Fibroblast of skin of abdomen (primary cell): ENCODE measurements at places on chromosomes 16 and 17.

GRCh38 chr17:57544834-57545463 is 200.2 kb downstream of the CCDC182 start:
- DNase-seq, result no peak

- DNase-seq, result no peak
These were observed 25.0 kb downstream of the FBXL20 start for GRCh38 chr17:39376434-39376833.

DNA sequence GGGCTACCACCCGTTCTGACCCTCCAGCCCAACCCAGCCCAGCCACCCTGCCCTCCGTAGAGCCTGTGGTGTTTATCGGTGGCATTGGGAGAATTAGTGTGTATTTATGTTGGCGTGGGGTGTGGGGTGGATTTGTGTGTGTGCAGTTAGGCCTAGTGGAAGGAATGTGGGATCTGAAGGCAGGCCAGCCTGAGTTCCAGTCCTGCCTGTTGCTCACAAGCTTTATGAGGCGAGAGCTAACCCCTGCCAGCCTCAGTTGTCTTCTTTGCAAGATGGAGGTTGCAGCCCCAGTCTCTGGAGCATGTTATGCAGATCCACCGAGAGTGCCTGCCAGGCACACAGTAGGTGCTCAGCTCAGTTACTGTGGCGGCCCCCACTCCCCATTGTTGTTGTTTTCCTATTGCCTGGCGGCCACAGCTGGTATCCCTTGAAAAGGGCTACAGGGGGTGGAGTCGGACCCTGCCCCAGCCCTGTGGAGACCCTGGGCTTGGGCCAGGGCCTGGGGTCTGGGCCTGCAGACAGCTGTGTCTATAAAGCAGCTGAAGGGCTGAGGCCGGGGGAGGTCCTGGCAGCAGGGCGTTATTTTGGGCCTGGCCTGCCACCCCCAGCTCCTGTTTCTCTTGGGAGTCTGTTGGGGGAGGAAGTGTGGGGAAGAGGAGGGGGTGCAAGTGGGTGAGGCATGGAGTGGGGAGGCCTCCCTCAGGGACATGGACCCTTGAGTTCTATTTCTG is 5.1 kb downstream of the ERBB2 start:
- DNase-seq, result no peak

GRCh38 chr16:15947983-15948509 is 1.4 kb upstream of the ABCC1 start:
- no peak for DNase-seq

DNA sequence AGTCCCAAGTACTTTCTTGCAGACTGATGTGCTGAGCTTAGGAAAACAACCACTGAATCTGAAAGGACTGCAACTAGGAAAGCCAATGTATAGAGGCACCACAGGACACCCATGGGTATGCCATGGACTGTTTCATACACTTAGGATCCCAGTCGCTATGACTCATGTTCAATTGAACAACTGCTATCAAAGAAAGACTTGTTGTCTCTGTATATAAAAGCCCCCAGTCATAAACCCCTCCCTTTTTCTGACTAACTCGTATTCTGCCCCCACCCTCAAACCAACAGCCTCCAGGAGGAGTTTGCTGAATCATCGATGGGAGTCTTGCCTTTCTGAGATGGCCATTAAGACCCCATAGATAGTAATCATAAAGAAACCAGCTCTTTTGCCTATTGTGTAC is 205.4 kb downstream of the ANKFN1 start:
- DNase-seq, result no peak

GRCh38 chr16:62870554-62870953 is 834.3 kb upstream of the CDH8 start:
- DNase-seq, result peak; percentile 1

- DNase-seq, result peak; percentile 86
These were observed 1.7 kb upstream of the ITGAE start for GRCh38 chr17:3802461-3803307.

DNA sequence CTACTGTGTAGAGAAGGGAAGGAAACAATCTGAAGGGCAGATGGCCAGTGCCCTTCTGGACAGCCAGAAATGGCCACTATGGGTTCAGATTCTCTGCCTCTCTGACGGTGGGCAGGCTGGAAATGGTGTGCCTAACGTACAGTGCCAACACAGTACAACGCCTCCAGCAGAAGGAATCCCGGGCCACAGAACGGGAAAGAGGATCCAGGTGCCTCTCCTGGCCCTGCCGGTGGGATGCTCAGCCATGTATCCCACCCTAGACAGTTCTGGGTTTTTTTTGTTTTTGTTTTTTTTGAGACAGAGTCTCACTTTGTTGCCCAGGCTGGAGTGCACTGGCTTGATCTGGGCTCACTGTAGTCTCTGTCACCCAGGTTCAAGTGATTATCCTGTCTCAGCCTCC is 71.5 kb downstream of the SLC5A11 start:
- DNase-seq, result no peak

GRCh38 chr17:76238847-76239537 is 1.3 kb downstream of the RNF157 start:
- no peak for DNase-seq

DNA sequence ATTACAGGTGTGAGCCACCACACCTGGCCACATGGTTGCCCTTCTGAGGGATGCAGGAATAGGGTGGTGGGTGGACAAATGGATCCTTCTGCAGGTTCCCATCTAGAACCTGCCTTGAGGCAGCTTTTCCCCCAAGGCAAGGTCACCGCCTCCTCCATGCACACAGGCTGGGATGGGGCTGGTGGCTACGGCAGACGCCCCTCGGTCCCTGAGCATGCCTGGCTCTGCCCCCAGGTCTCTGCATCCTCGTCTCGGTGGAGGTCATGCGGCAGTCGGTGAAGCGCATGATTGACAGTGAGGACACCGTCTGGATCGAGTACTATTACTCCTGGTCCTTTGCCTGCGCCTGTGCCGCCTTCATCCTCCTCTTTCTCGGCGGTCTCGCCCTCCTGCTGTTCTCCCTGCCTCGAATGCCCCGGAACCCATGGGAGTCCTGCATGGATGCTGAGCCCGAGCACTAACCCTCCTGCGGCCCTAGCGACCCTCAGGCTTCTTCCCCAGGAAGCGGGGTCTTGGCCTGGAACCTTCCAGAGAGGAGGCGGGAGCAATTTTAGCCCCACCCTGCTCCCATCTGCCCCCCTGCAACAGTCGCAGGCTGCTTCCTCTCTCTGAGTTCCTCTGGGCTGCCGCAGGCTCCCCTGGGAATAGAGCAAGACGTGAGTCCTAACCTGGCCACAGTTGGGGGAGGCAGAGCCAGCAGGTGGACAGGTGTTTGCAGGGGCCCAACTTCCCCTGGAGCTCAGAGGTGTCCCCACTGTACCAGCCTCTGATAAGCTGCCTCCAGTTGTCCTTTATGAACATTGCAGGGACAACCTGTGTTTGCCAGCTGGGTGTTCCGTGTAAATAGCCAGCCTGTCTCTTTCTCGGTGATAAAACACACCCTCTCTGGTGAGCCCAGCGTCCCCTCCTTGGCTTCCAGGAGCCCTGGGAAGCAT is 11.7 kb downstream of the CACNG1 start:
- DNase-seq, result no peak

GRCh38 chr17:49213847-49214246 is 3.3 kb downstream of the ABI3 start:
- DNase-seq, result no peak

DNA sequence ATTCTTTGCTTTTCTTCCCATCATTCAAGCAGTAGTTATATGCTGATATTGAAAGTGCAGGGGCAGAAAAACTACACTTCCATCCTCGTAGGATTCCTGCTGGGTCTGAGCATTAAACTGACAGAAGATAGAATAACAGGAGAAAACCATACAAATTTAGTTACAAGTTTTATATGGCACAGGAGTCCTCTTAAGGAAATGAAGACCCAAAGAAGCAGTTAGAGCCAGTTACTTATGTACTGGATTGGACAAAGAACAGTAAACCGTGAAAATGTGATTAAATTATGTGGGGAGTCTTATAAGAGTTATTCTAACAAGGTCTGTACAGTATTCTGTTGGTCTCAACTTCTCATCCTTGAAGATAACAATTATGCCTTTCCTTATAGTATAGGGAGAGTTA is 81.2 kb upstream of the NSRP1 start:
- DNase-seq, result no peak

- peak; percentile 36 for DNase-seq
These were observed 1.4 kb downstream of the NOTUM start for GRCh38 chr17:81959362-81960129.

DNA sequence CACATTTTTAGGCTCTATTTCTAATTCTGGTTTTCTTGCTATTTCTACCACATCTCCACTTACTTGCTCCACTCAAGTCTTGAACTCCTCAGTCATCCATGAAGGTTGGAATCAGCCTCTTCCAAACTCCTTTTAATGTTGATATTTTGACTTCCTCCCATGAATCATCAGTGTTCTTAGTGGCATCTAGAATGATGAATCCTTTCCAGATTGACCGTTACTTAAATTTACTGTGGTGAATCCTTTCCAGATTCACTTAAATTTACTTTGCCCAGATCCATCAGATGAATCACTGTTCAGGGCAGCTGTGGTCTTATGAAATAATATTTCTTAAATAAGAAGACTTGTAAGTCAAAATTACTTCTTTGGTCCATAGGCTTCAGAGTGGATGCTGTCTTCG is 32.4 kb downstream of the CLTC start:
- peak; percentile 33 for DNase-seq

DNA sequence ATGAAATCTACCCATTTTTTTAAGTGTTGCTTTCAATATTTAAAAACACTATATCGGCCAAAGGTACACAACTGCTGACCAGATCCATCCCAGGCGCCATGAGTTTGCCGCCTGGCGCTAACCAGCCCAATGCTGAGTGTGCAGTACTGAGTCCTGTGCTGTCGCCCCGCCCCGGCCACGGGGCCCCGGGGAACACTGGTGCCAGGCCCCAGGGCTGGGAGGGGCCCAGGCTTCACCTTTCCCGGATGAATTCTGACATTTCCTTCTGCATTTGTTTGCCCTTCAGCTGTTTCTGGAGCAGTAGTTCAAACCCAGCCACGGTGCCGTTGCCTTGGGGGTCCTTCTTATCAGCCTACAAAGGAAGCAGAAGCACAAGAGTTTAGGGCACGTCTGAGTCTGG is 37.8 kb upstream of the RCVRN start:
- DNase-seq, result no peak

DNA sequence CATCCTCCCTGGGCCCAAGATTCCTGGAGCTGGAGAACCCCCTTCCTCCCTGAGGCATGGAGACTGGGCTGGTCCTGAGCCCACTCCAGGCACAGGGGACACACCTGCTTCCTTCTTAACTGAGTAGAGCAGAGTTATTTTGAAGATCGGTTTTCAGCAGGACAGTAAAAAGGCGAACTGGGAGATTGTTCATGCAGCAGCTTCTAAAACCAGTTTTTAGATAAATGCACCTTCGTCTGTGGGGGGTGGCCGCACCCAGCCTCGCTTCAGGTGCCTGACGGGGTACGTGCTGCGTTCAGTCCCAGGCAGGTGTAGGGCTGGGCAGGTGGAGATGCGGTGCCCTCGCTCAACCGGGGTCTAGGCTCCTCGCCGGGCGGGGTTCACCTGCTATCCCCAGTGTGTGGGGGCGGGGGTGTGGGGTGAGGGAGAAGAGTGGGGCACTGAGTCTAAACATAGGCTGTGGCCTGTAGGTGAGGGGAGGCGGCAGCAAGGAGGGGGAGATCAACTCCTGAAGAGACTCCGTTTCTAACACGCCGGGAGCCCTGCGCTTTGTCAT is 69.5 kb downstream of the JPH3 start:
- DNase-seq, result no peak

DNA sequence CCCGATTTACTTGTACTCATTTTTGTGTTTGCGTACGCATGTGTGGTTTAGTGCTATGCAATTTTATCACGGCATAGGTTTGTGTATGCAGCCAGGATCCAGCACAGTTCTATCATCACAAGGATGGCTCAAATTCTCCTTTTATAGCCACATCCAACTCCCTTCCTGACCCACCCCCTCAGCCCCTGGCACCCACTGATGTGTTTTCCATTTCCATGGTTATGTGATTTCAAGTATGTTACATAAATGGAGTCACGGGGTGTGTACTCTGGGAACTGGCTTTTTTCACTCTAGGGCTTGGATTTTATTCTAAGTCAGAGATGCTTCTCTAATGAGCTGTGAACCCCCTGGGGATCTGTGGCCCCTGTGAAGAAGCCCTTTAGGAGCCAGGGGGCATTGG is 16.8 kb downstream of the IL4R start:
- DNase-seq, result peak; percentile 83

- peak; percentile 85 for DNase-seq
These were observed 73.1 kb downstream of the CDH13 start for GRCh38 chr16:82699711-82700495.

- no peak for DNase-seq
These were observed 15.3 kb downstream of the VPS53 start for GRCh38 chr17:699345-699744.

GRCh38 chr17:33864758-33865229 is 390.3 kb upstream of the CCL2 start:
- DNase-seq, result no peak

GRCh38 chr17:8691931-8692330 is 52.7 kb downstream of the CCDC42 start:
- DNase-seq, result no peak

GRCh38 chr17:2090804-2091534 is 36.1 kb downstream of the HIC1 start:
- DNase-seq, result peak; percentile 98

- no peak for DNase-seq
These were observed 267.8 kb downstream of the ENGASE start for GRCh38 chr17:79342376-79342775.

DNA sequence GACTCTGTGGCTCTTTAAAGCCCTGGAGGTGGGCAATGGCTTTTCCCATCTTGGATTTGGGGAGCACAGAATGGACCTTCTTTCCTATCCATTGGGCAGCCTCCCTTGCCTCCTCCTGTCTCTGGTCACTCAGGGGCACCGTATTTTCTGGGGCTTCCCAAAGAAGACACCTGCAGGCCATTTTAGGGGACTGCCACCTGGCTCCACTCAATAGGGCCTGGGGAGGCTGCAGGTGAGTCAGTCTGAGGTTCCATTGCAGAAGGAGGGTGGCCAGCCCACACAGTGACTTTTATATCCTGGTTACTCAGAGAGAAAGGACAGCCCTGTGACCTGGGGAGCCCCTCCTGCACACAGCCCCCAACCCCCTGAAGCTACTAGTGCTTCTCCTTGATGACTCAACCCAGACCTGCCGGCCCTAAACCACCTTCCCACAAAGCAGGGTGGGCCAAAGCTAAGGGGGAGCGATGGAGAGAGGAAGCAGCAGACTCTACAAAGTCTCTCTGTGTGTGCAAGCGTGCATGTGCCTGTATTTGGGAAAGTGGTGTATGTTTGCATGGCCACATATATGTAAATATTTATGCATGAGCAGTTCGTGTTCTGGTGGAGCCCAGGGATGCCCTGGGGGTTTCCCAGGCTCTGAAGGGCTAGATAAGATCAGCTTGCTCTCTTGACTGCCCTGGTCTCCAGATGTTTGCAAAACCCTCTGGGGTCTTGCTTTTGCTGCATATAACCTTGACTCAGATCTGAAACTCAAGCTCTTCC is 5.0 kb downstream of the CX3CL1 start:
- peak; percentile 4 for DNase-seq

DNA sequence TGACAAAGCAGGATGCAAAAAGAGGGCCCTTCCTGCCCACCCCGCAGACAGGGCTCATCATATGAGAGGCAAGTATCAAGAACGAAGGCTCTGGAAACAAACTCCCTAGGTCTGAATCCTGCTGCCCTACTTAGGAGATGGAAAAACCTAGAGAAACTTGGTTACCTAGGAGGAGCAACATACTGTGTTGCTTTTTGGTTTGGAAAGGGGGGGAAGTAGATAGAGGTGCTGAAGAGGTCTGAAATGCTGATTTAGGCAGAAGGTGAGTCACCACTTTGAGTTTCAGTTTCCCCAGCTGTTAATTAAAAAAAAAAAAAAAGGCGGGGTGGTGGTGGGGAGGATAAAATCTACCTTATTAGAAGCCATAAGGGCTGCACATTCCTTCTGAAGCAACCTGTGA is 1.5 kb downstream of the N4BP1 start:
- DNase-seq, result no peak

GRCh38 chr17:74471341-74471740 is 4.9 kb downstream of the CD300A start:
- no peak for DNase-seq
